B cell (primary cell): ENCODE measurements at places on chromosomes 4 and X. TPM values are rescaled to one million over a fixed set of nuclear protein-coding genes. Genes with fewer than 3 reads are reported as not detected.

The CYLC1 gene
- not detected in 2 replicates for total RNA-seq

The HS3ST1 gene
- 4.3 and 5.4 TPM in 2 replicates for total RNA-seq

The USP17L19 gene
- not detected in 2 replicates for total RNA-seq

The NCAPG gene
- total RNA-seq = 0.44 and 0.84 TPM in 2 replicates

The STK32B gene
- 0.22 and 0.44 TPM in 2 replicates for total RNA-seq

The EGFL6 gene
- not detected in 2 replicates for total RNA-seq

The BBS12 gene
- 2.9 and 3.4 TPM in 2 replicates for total RNA-seq

The IL3RA gene
- total RNA-seq = 1.6 and 2.8 TPM in 2 replicates

The NAT8L gene
- total RNA-seq = 0.25 and 0.34 TPM in 2 replicates
